Muscle of leg (tissue), 16 donors: ENCODE measurements at places on chromosomes 12 and 14. TPM values are rescaled to one million over a fixed set of nuclear protein-coding genes. Genes with fewer than 3 reads are reported as not detected.

DNA sequence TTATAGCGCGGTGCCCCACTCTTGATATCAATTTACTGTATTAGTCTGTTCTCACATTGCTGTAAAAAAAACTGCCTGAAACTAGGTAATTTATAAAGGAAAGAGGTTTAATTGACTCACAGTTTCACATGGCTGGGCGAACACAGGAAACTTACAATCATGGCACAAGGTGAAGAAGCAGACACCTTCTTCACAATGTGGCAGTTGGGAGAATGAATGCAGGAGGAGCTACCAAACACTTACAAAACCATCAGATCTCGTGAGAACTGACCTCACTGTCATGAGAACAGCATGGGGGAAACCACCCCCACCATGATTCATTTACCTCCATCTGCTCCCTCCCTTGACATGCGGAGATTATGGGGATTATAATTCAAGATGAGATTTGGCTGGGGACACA is 42.3 kb downstream of the FBXO34 start:
- H3K4me3 ChIP-seq, result no peak overlapping the region
- no peak for DNase-seq
- H3K36me3 ChIP-seq, result peaks cover 4% of the 10 kb centered on the region
- H3K27ac ChIP-seq, result no peak overlapping the region
- no peaks in the 10 kb centered on the region for H3K4me1 ChIP-seq

DNA sequence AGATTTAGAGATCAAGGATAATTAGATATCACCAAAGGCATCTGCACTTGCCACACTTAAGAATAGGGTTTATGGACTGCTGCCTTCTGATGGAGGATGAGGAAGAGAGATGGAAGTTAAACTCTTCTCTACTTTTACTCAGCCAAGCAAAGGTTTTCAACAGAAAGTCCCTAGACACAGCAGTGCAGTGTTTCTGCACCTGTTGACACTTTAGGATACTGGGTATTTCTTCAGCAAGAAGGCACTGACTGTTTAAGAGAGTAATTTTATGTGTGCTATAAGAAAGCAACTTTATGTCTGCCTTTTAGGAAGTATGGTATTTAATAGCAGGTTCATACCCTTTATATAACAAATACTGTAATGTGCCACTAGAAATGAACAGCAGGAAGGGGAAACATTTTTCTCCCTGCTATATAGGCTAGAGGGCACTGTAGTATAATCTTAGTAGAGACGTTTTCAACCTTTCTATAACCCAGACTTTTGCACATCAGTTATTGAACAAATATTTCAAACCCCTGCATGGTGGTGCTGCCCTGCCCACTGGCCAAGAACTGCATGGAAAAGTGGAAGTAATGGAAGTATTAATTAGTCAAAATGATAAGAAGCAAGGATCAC is 225.0 kb upstream of the GRIP1 start:
- no peak overlapping the region for H3K27ac ChIP-seq
- no peaks in the 10 kb centered on the region for H3K27me3 ChIP-seq
- no peak overlapping the region for H3K4me3 ChIP-seq

GRCh38 chr12:126362964-126363363 is 1297.7 kb downstream of the AACS start:
- H3K4me3 ChIP-seq, result no peak overlapping the region
- no peaks in the 10 kb centered on the region for H3K36me3 ChIP-seq
- H3K27ac ChIP-seq, result no peak overlapping the region
- H3K27me3 ChIP-seq, result no peaks in the 10 kb centered on the region
- H3K4me1 ChIP-seq, result no peaks in the 10 kb centered on the region
- DNase-seq, result no peak

Gene MIP
- not detected for total RNA-seq

Gene GPR84
- total RNA-seq, result not detected
